ENCODE measurements at places on chromosomes 1 and 21.

GRCh38 chr1:202281316-202282024 is 60.3 kb downstream of the UBE2T start:
- DNase-seq: peak; percentile 26

- no peak for DNase-seq
These were observed 197.4 kb upstream of the GALNT2 start for GRCh38 chr1:229869687-229870086.

DNA sequence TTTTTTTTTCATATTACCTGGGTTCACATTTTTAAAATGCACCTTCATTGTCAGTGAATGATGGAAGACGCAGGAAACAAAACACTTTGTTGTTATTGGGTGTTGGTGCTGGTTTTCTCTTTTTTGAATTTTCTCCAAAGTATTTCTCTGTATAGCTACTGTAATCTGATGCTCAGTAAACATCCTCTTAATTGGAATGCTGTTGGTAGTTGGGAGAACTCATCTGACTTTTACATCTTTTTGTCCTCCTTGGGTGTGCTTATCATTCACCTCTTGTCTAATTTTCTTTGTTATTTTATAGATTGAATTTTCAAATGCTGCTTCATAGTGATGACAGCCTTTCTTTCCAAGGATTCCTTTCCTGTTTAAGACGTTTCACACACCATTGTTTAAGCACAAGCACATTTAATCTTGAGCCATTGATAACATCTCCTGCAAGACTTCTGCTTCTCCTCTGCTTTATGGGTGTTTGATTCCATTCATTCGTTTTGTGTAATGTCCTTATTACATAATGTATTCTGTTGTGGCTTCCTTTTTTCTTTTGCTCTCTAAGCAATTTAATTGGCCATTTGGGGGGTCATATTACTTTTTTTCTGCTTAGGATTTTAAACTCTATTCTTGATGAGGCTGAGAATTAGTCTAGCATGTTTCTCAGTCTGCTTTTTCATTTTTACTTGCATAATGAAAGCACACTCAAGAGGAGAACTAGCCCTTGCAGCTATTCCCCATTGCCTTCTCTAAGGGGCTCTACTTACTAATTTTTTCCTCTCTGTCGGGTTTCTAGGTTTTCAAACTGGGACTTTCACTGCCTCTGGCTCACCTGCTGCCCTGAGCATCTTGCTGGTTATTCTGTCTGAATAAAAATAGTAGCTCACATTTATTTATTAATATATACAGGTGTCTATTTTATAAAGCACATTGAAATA is 42.0 kb upstream of the CD34 start:
- DNase-seq: no peak

DNA sequence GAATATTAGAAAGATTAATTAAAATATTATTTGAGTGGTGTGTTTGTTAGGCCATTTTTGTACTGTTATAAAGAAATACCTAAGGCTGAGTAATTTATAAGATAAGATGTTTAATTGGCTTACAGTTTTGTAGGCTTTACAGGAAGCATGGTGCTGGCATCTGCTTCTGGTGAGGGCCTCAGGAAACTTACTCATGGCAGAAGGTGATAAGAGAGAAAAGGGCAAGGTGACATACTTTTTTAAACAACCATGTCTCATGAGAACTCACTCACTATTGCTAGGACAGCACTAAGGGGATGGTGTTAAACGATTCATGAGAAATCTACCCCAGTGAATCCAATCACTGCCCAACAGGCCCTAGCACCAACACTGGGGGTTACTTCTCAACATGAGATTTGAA is 56.7 kb upstream of the RGS21 start:
- no peak for DNase-seq

DNA sequence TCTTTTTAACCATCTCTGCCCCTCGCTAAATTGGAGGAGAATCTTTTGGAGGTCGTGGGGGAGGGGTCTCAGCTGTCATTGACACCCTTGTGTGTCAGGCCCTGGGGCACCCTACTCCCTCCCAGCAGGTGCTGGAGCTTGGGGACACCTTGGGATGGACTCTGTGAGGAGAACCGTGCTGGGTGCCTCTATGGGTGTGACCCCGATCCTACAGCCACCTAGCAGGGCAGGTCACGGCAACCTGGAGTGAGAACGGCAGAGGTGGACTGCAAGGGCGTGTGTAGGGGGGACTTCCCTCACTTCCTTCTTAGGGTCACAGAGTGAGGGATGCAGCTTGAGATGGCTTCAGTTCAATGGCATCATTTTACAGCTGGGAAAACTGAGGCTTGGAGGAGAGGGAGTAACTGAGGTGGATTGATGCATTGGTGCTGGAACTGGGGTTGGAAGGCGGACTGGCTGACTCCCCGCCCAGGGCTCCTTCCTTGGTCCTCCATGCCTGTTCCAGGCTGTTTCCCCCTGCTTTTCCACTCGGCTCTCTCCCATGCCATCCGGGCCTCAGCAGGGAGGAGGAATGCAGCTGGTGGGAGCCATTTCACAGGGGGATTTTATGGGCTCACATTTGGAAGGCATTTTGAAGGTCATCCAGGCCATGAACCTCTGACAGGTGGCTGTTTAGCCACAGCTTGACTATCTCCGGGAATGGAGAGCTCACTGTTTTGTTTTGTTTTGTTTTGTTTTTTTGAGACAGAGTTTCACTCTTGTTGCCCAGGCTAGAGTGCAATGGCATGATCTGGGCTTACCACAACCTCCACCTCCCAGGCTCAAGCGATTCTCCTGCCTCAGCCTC is 18.8 kb upstream of the ARHGEF10L start:
- DNase-seq: no peak

GRCh38 chr1:21069549-21069948 is 107.1 kb downstream of the EIF4G3 start:
- DNase-seq: peak; percentile 34

DNA sequence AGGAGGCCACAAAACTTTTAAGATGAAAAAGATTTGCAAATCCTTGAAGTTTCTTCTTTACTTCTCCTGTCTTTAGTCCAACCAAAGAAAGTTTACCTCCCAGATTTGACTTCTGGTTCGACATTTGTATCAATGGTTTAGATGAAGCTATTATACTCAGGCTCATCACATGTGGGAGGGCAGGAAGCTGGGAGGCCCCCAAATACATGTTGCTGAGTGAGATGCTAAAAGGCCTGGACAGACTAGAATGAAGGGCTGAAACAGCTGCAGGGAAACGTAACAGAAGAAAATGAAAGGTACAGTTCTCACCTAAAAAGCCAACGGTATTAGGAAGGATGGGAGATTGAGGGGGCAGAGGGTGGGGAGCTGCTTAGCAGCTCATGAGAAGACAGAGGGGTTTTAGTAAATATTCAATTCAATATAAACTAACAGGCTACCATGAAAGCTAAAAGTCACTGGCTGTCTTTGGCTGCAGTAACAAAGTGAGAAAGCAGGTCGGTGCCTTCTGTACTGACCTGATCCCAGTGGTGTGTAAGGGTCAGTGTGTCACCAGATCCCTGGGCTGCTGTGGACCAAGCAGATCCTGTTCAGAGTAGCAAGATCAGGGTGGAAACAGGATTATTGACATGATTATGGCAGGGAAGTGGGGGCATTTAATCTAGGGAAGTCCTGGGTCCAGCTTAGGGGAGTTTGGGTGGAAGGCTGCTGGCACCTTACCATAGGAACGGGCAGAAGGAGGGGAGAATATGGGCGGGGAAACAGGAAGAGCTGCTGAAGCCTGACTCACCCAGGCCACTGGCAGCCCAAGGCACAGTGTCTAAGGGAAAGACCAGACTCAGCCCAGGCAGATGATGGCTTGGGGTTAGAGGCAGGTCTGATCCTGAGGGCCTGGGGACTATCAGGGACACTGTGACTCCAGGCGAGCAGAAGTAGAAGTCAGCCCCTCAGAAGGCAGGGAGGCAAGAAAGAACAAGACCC is 60.4 kb downstream of the KCNN3 start:
- peak; percentile 4 for DNase-seq

DNA sequence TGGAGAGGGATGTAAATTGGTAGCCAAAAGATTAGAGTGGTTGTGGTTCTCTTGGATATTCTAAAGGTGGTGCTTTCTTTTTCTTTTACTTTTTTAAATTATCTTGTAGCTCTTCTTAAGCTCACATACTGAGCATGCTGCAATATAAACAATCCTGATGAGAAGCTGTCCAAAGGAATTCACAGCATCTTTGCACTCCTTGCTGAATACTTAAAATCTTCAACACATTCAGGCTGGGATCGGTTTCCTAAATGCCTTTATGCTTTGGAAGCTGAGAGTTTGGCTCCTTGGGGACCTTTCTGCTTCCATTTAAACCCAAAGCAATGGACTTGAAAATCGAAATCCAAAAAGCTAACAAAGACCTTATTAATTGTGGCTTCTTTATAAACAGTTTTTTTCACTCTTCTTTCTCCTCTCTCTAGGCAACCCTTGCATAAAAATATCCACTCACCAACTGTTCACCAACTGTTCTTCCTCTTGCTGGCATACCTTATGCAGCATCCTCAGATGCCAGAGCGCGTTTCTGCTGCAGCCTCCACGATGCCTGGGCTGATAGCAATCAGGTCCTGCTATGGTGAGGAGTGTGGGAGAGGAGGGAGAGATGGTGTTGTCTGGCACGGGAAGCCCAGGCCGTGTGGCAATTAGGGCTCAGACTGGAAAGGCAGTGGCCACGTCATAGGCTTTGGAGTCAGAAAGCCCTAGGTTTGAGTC is 535.8 kb upstream of the DAB1 start:
- no peak for DNase-seq

DNA sequence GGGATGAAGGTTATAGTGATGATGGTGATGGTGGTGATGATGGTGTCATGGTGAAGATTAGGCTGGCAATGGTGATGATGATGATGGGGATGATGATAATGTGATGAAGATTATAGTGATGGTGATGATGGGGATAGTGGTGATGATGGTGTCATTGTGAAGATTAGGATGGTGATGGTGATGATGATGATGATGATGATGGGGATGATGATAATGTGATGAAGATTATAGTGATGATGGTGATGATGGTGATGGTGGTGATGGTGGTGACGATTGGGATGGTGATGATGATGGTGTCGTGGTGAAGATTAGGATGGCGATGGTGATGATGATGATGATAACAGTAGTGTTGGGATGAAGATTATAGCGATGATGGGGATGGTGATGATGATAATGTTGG is 285.1 kb upstream of the AJAP1 start:
- DNase-seq: no peak

DNA sequence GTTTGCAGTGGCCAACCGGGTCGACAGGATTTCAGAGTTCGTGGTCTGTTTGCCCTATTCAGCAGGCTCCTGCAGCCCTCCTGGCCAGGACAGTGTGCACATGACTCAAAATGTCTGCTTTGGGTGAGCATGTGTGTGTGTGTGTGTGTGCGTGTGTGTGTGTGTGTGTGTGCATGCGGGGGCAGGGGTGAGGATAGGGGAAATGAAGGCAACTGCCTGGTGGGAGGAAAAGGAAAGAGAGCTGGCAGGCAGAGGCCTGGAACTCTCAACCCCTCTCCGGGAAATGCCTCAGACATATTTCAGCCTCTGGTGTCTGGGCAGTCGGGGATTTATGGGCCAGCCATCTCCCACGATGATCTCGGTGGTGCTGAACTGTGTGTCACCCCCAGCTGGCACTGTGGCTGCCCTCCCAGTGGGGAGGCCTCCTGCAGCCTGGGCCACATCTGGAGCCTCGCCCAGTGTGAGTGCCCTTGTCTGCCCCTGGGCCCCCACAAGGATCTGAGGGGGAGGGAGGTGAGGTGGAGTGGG is 15.2 kb downstream of the CDCP2 start:
- DNase-seq: peak; percentile 61

DNA sequence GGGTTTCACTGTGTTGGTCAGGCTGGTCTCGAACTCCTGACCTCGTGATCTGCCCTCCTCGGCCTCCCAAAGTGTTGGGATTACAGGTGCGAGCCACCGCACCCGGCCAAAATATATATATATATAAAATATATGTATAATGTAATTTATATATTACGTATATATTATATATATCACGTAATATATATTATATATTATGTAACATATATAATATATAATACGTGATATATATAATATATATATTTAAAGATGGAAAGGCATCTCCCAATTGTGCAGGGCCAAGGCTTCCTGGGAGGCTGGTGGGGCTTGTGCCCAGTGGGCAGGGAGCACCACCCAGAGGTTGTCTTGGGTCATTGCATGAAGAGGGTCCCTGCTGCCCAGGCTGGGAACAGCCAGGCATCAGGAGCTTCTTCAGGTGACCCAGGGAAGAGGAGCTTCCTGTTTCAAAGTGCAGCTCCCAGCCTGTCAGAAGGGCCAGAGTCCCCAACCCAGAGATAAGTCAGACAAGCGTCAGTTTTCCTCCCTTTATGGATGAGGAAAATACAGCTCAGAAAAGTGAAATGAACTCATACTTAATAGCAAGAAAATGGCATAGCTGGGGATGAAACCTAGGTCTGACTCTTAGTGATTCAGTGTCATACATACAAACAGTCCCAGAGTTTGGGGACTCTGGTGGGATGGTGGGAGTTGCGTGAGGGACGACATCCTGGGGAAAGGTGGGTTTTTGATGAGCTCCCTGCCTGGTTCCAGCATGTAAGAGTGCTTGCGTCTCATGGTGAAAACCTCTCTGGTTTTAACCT is 12.0 kb downstream of the UBE2Q1 start:
- peak; percentile 59 for DNase-seq

GRCh38 chr1:163069142-163069541 is at the start of gene RGS4:
Gene RGS4, plus strand, starts transcription at chr1:163069361. Its CDS starts 124 bp downstream, at chr1:163069485.
- peak; percentile 99 for DNase-seq

DNA sequence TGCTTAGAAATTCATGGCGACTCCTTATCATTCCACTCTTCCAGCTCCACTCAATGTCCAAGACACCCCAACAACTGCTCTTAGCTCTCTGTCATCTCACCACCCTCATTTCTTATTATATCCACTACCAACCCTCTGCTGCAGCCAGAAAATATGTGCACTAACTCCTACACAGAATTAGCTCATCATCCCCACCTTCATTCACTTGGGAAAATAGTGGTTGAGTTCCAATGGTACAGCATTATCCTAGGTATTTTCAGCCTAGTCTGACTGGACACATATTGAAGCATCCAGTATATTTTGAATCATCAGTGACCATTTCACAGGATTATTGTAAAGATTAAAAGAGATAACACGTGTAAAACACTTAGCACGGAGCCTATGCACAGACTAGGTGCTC is 16.7 kb upstream of the VSIG8 start:
- no peak for DNase-seq

DNA sequence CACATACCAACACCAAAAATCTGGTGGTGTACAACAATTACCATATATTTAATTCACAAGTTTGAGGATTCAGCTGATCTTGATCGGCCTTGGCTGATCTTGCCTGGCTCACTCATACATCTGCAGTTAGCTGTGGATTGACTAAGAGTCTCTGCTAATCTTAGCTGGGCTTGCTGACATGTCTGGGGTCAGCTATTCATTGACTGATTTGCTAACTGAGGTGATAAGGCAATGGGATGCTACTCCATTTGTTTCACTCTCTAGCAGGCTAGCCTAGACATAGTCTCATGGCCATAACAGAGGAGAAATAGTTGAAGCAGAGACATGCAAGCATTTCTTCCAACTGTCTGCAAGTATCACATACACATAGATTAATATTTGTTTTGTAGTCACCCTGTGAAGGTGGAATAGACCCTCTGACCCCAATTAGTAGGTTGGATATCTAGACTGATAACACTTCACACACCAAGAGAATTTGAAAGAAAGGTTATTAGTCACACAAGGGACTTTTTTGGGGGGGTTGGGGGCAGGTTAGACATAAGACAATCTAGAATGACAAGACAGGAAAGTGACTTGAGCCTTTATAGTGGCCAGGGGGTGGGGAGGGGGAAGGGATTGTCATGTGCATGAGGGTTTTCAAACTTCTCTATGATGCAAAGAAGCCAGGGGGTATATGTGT is 142.3 kb downstream of the BARHL2 start:
- no peak for DNase-seq

Data from kidney glomerular epithelial cell (primary cell).